Calu3 (cell line): ENCODE measurements at places on chromosomes 2 and 18. TPM values are rescaled to one million over a fixed set of nuclear protein-coding genes. Genes with fewer than 3 reads are reported as not detected.
A peak's percentile ranks its signal among the peaks of the same experiment; 100 is the strongest.

GRCh38 chr2:225137971-225138370 is 95.7 kb upstream of the DOCK10 start:
- DNase-seq, result no peak

GRCh38 chr2:217223222-217223930 is 363.5 kb upstream of the TNP1 start:
- peak; percentile 56 for DNase-seq

DNA sequence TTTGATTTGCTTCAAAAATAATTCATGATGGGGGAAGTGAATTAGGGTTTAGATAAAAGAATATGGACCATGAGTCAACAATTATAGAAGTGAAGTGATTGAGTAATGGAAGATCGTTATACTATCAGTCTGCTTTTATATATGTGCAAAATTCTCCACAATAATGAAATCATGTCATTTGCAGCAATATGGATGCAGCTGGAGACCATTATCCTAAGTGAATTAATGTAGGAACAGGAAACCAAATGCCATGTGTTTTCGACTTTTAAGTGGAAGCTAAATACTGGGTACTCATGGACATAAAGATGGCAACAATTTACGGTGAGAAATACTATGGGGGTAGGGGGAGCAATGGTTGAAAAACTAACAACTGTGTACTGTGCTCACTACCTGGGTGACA is 144.7 kb upstream of the SRD5A2 start:
- DNase-seq, result no peak

The PFN4 gene
- total RNA-seq, result 0.64 TPM in 1 of 2 replicates, not detected in the other

DNA sequence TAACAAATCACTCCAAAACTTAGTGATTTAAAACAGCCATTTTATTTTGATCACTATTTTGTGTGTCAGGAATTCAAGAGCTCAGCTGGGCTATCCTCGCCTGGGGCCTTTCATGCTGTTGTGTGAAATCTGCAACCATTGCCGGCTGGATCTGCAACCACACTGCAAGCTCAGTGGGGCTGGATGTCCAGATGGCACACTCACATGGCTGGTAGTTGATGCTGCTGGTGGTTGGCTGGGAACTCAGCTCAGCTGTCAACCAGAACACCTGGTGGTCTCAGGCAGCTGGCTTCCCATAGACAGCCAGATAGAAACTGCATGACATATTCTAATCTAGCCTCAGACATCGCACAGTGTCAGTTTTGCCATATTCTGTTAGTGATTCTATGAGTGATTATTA is 30.6 kb upstream of the AP1S3 start:
- DNase-seq, result no peak

- DNase-seq, result no peak
These were observed 301.3 kb downstream of the ZNF407 start for GRCh38 chr18:74898965-74899364.

- DNase-seq, result no peak
These were observed 7.5 kb downstream of the TMSB10 start for GRCh38 chr2:84912984-84913383.

The ATP8B1 gene
- 62.3 and 66.2 TPM in 2 replicates for total RNA-seq

- DNase-seq, result no peak
These were observed 961.3 kb downstream of the SOCS6 start for GRCh38 chr18:71250191-71250590.

- DNase-seq, result no peak
These were observed 697.5 kb downstream of the TMEM182 start for GRCh38 chr2:103459283-103459682.

GRCh38 chr2:210956101-210956500 is 399.7 kb downstream of the CPS1 start:
- DNase-seq, result no peak

DNA sequence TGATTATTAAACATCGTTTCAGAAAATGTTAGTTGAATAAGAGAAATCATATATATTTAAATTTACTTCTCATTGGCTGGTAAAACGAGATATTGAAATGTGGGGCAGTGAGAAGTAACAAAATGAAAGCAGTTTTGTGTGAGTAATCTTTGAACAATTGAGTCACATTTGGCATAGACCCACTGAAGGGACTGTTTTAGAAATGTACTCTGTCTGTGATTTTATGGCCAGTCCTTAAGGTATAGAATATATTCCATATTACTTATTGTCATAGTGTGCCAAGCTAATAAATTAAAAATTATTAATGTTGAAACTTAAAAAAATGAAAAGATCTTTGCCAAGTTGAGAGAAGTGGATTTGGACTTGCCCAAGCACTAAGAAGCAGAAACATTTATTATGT is 222.4 kb upstream of the COL3A1 start:
- no peak for DNase-seq

- DNase-seq, result no peak
These were observed 380.7 kb downstream of the MBD2 start for GRCh38 chr18:53843763-53844162.

DNA sequence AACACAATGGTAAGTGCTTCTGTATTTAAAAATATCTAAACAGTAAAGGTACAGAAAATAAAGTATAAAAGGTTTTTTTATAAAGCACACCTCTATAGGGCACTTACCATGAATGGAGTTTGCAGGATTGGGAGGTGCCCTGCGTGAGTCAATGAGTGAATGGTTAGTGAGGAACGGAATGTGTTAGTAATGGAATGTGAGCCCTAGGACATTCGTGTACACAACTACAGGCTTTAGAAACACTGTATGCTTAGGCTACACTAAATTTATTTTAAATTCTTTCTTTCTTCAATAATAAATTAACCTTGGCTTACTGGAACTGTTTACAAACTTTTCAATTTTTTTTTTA is 337.9 kb upstream of the SLC39A10 start:
- DNase-seq, result peak; percentile 37

GRCh38 chr2:173553593-173553992 is 198.9 kb downstream of the CDCA7 start:
- DNase-seq, result peak; percentile 26

- DNase-seq, result no peak
These were observed 129.0 kb downstream of the LPIN1 start for GRCh38 chr2:11875481-11875880.

The LOXL3 gene
- 0.93 and 1.2 TPM in 2 replicates for total RNA-seq

The TMEM163 gene
- total RNA-seq, result 2.5 and 3.5 TPM in 2 replicates

The PHOSPHO2 gene
- 9.9 and 12.7 TPM in 2 replicates for total RNA-seq

DNA sequence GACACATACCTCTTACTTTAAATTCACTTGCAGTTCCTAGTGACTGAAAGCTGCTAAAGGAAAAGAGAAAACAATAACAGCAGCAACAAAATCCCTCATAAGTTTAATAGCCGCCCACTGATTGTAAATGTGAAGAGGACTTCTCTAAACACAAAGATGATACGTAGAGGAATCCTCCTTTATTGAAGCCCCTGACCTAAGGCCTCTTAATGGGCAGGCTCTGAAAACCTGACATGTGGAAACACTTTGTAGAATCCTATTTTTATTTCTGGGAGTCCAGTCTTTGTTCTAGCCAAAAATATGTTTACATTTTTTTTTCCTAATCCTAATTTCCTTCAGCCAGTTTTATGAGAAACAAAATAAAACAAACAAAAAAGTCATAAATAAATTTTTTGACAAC is 1277.7 kb upstream of the CELF4 start:
- no peak for DNase-seq

DNA sequence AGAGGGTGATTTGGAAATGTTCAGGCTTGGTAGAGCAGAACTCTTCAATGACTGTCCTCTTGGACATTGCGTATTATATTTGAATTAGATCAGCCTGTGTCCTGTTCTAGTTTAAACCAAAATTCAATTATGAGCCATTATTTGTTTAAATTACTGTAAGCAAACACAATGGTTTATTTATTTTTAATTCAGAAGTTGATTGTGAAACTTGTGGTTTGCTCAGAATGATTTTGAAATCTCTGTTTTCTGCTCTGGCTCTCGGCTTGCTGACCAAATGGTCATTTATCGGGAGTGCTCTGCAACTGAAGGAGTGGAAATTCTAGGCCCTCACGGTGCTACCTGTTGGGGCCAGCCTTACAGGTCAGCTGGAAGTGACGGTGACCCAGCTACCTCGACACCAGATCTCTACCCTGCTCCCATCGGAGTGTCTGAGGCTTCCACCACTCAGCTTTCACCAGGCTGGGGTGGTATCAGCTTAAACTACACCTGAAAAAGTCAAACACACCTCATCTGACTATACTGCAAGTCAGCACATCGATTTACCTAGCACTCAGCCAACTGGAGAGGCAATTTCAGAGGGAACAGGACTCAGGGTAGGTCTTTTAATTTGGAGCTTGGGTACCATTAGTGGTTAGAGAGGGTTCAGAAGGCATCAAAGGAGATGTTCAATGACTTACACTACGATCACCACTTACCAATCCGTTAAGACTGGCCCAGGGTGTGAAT is 36.8 kb upstream of the GPD2 start:
- DNase-seq, result peak; percentile 34

GRCh38 chr2:147351784-147352183 is 493.0 kb upstream of the ACVR2A start:
- no peak for DNase-seq

The XDH gene
- total RNA-seq, result 4.2 and 5.6 TPM in 2 replicates

DNA sequence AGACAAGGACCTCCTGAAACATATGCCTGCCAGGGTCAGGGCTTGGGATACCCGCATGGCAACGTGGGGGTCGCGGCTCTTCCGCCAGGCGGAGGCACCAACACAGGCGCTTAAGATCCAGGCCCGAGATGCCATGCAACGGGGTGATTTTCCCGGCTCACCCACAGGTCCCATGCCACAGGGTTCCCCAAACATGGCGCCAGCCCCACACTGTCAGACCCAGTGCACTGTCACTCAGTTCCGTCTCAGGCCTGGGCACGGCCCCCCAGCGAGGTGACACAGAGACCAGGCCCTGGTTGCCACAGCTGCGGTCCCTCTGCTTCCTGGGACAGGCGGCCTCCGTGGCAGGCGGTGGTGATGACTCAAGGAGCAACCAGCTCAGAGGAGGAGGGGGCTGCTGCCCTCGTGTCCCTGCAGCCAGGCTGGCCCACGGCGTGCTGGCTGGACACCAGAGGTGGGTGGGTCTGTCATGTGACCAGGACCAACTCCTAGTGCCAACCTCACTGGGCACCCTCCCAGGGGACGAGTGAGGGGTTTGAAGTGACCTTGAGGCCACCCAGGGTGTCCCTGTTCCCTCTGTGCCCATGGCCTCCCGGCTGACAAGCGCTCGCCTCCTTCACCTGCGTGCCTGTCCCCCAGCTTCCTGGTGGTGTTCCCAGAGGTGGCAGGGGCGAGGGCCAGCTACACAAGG is 4.9 kb downstream of the PDCD1 start:
- peak; percentile 48 for DNase-seq

The PRKAG3 gene
- not detected in 2 replicates for total RNA-seq

The AP1S3 gene
- 108 and 119 TPM in 2 replicates for total RNA-seq

GRCh38 chr2:164764996-164765395 is 76.6 kb downstream of the COBLL1 start:
- DNase-seq, result no peak

The GPR55 gene
- total RNA-seq, result not detected in 2 replicates

The DSC2 gene
- total RNA-seq, result 31.5 and 42.4 TPM in 2 replicates

- DNase-seq, result no peak
These were observed 2.4 kb upstream of the ASB1 start for GRCh38 chr2:238424313-238424700.

GRCh38 chr18:62715436-62715758 is at the start of gene PHLPP1:
Gene PHLPP1 (plus strand): TSS chr18:62715541. CDS start chr18:62715684, 143 bp downstream.
- DNase-seq, result no peak

The LBX2 gene
- 3.0 and 3.5 TPM in 2 replicates for total RNA-seq

GRCh38 chr2:109663721-109664120 is 49.6 kb downstream of the SOWAHC start:
- DNase-seq, result no peak

DNA sequence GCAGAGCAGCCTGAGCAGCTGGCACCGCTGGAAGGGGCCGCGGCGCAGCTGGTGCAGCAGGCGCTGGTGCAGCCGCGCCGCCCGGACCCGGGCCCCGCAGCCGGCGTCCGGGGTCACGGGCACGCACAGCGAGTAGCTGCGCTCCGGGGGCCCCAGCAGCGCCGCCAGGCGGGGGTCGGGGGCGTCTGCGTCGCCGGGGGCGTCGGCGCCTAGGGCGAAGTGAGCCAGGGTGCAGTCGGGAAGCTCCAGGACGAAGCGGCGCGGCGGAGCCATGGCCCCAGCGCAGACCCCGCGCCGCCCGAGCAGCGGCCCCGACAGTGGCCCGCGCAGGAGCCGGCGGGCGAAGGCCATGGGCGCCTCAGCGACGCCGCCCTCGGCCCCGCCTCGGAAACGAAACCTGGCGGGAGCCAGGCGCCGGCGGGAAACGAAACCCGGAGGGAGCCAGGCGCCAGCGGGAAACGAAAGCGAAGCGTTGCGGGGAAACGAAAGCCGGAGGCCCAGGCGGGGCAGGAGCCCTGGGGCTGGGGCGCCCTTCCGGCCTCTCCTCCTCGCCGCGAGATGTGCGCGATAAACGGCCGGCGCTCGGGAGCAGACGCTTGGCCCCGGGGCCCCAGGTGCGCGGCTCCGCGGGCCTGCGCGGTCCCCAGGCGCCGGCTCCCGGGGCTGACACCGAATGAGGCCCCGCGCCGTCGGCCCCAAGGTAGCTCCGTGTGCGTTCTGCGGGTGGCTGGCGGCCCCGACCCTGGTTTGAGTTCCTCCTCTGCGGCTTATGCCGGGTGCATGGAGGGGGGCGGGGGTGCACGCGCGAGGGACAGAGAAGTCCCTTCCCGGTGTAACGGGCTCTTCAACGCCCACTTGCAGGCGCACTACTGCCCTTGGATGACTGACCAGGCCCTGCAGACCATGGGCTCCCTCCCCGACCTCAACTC is at the start of gene CMPK2:
Gene CMPK2 (minus strand): TSS at position 562 of the 929 bp plus-strand sequence. CDS start 211 bp downstream, at position 351.
- peak; percentile 71 for DNase-seq

- DNase-seq, result no peak
These were observed 149.4 kb downstream of the TNS1 start for GRCh38 chr2:217853301-217853881.

The IGFBP5 gene
- total RNA-seq, result 8.7 and 14.8 TPM in 2 replicates

DNA sequence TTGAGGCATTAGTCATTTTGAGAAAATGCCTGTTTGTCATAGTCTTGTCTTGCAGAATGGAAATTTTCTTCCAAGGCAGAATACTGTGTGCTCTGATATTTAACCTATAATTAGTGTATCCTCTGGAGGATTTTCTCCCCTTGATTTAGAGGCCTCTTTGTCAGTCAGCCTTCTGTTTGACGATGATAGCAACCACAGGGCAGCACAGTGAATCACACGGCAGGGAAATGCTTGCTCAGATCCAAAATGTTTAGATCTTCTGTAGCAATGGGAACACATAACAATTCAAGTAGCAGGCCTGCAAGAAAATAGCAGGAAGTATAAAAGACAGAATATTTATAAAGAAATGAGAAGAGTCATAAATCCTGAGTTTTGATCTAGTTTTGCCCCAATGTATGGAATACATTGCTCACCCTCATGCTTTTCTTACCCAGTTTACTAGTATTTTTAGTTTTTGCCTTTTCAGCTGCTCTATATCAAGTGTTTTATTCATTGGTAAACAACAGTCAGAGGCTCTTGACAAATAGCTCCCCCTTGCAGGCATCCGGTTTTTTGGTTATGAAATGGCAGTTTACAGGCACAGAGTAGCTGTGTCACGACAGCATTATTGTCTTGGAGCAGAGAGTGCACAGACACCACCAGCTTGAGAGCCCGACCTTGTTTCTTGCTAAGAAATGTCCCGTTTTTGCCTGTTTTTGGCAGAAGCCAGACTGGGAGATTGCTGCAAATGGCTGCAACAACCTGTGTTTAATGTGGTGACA is 185.1 kb downstream of the MYO3B start:
- DNase-seq, result no peak

GRCh38 chr2:128797937-128798336 is 479.3 kb upstream of the HS6ST1 start:
- DNase-seq, result no peak

The TWIST2 gene
- not detected in 2 replicates for total RNA-seq

- DNase-seq, result no peak
These were observed 45.6 kb downstream of the ARL4C start for GRCh38 chr2:234451242-234451641.

The PSMD1 gene
- total RNA-seq, result 113 and 135 TPM in 2 replicates
